ENCODE measurements at places on chromosomes 11 and 22.
A peak's percentile ranks its signal among the peaks of the same experiment; 100 is the strongest.

GRCh38 chr11:128411812-128412211, 175.5 kb downstream of the ETS1 start:
- DNase-seq, result no peak

DNA sequence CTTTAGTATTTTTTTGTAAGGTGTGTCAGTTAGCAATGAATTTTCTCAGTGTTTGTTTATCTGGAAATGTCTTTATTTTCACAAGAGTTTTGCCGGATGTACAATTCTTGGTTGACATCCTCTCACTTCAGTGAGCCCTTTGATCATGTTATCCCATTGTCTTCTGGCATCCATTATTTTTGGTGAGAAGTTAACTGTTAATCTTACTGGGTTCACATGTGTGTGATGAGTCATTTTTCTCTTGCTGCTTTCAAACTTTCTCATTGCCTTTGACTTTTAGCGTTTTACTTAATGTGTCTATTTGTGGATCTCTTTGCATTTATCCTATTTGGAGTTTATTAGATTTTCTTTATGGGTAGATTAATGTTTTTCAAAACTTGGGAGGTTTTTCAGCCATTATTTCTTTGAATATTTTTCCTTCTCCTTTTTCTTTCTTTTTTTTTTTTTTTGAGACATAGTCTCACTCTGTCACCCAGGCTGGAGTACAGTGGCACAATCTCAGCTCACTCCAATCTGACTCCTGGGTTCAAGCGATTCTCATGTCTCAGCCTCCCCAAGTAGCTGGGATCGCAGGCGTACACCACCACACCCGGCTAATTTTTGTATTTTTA, 100.5 kb upstream of the RRM1 start:
- DNase-seq, result no peak

DNA sequence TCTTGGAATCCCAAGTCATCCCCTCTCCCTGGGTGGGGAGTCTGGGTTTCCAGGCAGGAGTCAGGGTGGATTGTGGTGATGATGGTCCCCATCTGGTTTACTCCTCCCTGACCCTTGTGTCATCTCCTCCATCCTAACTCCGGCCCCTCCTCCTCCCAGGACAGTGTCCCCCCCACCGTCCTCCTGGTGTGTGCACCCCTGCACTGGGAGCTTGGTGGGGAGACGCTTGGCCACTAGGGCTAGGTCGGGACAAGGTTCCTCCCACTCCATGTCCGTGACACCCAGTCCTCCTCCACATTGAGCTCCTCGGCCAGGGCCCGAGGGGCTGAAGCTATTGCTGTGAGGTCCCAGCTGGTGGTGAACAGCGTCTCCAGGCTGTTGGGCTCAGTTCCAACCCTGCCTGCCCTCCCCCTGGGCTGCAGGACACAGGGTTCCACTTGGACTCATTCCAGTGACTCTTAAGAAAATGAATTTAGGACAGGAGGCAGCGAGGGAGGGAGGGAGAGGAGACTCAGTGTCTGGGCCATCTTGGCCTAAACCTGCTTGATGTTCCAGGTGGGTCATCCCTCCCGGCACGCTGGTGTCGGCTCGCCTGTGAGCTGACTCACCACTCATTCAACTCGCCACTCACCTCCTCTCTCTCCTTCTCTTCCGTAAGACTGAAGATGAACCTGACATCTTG, 433.2 kb downstream of the TBC1D22A start:
- no peak for DNase-seq

- DNase-seq, result no peak
Measured at GRCh38 chr11:11420899-11421285, 67.8 kb upstream of the CSNK2A3 start.

- no peak for DNase-seq
Measured at GRCh38 chr22:37011472-37011871, 7.8 kb downstream of the TST start.

DNA sequence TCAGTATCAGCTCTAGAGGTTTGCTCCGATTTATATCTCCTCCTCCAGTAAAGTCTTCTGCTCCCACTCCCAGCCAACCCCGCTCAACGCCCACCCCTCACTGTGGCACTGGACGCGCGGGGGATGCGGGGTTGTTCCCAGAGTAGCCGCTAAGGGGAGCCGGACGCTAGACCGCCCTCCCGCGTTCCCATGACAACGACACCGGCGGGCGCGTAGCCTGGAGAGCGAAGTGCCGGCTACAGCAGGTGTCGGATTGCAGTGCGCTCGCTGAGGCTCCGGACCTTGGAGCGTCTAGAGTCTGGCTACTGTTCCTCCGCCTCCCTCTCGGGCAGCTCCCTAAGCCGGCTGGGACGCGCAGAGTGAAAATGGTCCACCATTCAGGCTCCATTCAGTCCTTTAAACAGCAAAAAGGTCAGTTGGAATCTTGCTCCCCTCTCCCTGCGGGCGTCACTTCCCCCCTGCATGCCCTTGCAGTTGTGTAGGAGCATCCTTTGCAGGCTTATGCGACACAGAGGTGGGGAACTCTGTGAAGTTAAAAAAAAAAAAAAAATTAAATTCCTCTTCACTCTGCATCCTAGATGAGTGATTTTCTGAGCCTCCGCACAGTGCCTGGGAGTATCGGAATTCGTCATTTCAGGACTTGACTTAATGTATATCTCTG, at the start of gene ANO3:
Gene ANO3, plus strand, starts transcription at position 220 of the 661 bp plus-strand sequence. Its CDS starts 146 bp downstream, at position 366.
- peak; percentile 30 for DNase-seq

DNA sequence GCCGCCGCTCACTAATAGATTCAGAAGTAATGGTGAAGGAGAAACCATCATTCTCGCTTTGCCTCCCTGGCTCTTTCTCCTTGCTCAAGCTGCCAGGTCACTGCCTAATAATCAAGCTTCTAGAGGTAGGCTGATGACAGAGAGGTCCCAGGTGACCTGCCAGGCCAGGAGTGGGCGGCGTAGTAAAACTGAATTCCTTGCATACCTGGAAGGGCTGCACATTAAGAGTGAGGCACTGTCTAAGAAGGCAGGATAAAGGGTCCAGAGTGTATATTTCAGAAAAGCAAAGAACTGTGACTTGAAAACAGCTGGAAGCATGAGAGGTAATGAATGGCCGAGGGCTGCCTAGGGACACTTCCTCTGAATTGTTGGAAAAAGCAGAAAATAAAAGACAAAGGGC, 4.1 kb downstream of the SYT13 start:
- DNase-seq, result no peak

DNA sequence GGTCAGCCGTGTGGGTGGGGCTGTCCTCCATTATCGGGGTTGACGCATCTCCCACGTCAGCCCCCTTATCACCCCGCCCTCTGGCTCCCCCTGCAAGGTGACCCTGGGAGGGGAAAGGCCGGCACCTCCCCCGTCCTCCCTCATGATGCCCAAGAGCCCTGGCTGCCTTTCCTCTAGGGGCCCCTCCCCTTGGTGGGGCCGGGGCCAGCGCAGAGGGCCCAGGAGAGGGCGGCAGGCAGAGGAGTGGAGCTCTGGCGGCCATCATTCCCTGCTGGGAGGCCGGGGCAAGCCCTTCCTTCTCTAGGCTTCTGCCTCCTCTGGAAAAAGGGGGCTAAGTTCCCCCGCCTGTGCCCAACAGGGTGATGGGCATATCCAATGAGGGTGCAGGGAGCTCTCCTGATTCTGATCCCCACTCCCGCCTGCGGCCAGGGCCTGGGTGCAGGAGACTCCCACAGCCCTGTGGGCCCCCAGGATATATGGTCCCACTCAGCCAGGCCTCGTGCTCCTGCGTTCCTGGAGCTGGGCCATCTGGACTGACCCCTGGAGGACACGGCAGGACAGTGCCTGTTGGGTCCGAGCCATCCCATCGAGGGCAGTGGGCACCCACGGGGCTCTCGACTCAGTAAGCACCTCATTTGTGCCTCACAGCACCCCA, 12.3 kb downstream of the MYRF start:
- no peak for DNase-seq

DNA sequence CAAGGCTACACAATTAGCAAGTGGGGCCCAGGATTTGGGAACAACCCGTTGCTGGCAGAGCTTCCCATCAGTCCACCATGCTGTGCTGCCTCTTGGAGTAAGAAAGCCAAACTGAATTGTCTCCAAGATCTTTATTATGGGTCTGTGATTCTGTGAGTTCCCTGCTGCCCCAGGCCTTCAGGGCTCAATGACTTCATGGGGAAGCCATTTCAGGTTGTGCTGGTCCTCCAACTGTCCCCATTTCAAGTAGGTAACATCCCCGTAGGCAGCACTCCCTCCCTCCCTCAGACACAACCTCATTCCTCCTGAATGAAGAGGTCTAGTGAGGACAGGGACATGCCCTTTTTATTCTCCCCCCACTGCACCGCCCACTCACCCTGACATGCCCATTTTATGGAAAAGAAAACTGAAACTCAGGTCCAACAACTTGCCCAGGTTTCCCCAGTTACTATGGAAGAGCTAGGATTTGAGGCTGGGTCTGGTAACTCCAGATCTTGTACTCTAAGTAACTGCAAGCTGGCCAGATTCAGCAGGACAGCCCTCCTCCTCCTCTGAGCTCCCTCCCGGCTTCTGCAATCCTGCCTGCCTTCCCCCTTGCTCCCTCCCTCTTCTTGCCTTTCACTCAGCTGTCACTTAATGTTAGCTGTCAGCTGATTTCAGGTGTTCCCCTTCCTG, 8.2 kb upstream of the YWHAH start:
- no peak for DNase-seq

DNA sequence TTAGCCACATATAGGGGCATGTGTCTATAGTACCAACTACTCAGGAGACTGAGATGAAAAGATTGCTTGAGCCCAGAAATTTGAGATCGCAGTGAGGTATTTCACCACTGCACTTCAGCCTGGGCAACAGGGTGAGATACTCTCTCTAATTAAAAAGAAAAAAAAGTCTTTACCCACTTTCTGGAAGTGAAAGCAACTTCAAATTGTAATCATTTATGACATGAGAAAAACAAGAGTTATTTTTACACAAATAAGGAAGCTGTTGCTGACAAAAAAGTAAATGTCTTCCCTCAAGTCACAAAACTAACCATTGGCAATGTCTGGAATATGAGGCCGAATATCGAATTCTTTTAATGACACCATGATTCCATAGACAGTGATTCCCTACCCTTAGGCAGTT, 71.4 kb downstream of the GLYATL1 start:
- DNase-seq, result no peak

GRCh38 chr11:13119361-13119760, 110.2 kb downstream of the RASSF10 start:
- DNase-seq, result no peak

GRCh38 chr11:101436511-101437142, 147.2 kb downstream of the TRPC6 start:
- peak; percentile 10 for DNase-seq

DNA sequence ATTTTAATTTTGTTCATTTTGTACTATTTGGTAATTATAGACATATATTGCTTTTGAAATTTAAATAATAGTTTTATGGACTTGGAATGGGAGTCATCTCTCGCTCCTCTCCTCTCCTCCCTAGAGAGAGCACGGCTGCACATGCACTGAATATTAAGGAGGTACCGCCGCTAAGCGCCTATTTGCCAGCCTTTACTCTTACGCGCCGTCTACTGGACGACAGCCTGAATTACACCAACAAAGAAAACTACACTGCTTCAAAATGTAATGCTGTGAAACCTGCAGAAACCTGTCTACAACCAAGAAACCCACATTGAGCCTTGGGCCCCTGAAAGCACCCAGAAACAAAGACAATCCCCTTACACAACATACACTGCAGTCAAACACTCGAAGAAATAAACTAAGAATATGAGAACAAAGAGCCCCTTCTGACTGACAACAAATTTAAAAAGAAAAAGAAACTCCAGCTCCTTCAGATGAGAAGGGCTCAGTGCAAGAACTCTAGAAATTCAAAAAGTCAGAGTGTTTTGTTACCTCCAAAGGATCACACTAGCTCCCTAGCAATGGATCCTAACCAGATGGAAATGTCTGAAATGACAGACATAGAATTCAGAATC, 737.2 kb downstream of the LRRC4C start:
- DNase-seq, result no peak

GRCh38 chr11:1511937-1512496, 25.4 kb upstream of the MOB2 start:
- DNase-seq, result no peak

DNA sequence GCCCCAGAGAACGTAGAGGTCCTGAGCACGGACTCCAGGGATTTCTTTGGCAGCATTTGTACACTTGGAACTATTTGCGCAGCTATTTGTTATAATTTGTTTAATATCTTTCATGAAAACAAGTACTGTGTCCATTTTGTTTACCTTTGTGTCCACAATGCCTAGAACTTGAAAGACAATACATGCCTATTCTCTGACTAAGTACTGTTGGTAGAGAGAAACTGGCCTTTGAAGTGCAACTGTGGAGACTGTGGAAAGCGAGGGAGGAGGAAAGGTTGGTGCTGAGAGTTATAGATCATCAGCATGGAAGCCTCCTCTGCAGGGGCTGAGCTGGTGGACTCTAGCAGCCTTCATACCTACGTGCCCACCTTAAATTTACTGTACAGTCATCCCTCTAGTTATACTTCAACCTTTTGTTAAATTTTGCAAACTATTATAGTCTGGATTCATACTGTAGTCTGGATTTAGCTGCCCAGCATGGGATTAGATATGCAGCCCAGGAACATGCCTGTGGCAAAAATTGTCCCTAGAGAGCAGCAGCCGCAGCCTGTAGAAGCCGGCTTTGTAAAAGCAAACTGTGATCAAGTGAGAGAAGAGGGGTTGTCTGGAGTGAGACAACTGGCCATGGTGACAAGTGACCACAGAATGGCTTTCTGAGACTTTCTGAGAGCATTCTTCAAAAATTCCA, 24.2 kb upstream of the YAP1 start:
- DNase-seq, result no peak
